Activated CD4-positive, alpha-beta T cell treated with anti-CD3 and anti-CD28 coated beads, Interleukin-2, amount 10 ng/mL, durations not matched to agents 24 days and 14 days (primary cell): ENCODE measurements at places on chromosomes 12 and 14. TPM values are rescaled to one million over a fixed set of nuclear protein-coding genes. Genes with fewer than 3 reads are reported as not detected.
A peak's percentile ranks its signal among the peaks of the same experiment; 100 is the strongest.

TC2N gene
- total RNA-seq: 18.6 and 19.3 TPM in 2 replicates

DNA sequence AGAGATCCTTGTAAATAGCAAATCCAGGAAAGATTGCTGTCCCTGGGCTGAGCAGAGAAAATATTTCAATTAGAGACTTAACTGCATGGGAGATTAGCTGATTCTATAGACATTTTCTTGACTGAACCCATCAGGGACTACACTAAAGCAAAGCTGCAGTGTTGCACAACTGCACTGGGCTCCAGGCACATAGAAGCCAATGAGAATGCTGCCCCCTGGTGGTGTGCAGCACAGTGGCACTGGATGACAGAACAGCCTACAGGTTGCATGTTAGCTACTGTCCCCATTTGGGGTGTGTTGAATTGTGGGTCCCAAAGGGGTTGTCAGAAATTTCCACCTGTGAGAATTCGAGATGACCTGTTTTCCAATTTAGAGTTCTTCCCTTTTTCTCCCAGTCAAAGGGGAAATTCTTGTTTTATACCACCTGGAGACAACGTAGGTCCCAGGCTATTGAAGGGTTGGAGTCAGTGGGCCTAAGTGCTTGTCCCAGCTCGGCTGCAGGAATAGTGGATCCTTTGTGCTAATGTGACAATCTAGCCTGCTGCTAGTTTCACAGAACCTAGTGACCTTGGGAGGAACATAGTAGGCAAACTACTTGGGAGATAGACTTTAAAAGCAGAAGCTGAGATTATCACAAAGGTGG is 114.7 kb downstream of the SLC8A3 start:
- H3K27me3 ChIP-seq: peaks cover 13% of the 10 kb centered on the region
- no peaks in the 10 kb centered on the region for H3K36me3 ChIP-seq
- DNase-seq: peak; percentile 83
- no peak overlapping the region for H3K27ac ChIP-seq
- no peak overlapping the region for H3K4me3 ChIP-seq
- H3K4me1 ChIP-seq: no peaks in the 10 kb centered on the region

- no peaks in the 10 kb centered on the region for H3K36me3 ChIP-seq
- DNase-seq: no peak
- H3K4me1 ChIP-seq: no peaks in the 10 kb centered on the region
- H3K4me3 ChIP-seq: no peak overlapping the region
- H3K27ac ChIP-seq: no peak overlapping the region
These were observed 68.6 kb upstream of the C14orf180 start for GRCh38 chr14:104510794-104511611.

DNA sequence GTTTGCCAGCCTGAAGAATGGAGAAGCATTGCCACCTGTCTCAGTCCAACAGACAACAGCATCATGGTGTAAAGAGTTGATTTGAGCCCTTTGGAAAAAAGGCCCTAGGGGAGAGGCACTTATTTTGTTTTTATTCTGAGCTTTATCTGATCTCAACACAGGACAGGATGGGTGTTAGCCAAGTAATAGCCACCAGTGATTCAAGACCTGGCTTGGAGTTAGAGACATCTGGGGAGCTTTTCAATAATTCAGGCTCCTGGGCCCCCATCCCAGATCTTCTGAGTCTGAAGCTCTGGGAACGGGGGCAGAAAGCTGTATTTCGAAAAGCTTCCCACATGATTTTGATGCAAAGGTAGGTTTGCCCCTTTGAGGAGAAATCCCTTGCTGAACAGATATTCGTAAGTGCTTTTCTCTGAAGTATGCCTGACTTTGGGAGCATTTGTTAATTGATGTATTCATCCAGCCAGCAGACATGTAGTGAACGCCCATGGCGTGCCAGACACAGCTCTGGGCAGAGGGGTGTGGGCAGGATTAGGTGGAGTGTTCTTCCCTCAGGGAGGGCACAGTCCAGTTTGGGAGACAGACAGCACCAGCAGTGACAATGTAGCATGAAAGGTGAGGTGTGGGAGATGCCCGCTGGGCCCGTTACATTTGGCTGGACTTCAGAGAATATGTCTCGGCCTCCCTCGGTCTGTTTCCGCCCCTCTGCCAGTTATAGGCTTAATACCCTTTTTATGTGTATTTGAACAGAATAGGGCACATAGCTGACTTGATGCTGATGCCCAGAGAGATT is 72.5 kb downstream of the TSPAN9 start:
- peaks cover 26% of the 10 kb centered on the region for H3K27me3 ChIP-seq
- H3K4me1 ChIP-seq: no peaks in the 10 kb centered on the region
- DNase-seq: no peak
- no peak overlapping the region for H3K27ac ChIP-seq

DNA sequence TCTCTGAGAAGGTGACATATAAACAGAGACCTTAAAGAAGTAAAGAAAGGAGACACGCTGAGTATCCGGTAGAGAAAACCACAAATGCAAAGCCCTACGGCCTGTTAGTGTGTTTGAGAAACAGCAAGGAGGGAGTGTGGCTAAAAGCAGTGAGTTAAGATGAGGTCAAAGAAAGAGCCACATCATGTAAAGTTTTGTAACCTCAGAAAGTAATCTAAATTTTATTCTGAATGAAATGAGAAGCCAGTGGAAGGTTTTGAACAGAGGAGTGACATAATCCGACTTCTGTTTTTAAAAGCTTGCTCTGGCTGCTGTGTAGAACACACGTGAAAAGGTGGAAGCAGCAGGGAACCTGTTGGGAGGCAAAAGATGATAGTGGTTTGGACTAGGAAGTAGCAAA is 32.6 kb downstream of the PPP2R5E start:
- peaks cover 24% of the 10 kb centered on the region for H3K36me3 ChIP-seq
- H3K27ac ChIP-seq: peak overlapping the region; percentile 64
- peaks cover 50% of the 10 kb centered on the region for H3K4me1 ChIP-seq
- DNase-seq: peak; percentile 74

DNA sequence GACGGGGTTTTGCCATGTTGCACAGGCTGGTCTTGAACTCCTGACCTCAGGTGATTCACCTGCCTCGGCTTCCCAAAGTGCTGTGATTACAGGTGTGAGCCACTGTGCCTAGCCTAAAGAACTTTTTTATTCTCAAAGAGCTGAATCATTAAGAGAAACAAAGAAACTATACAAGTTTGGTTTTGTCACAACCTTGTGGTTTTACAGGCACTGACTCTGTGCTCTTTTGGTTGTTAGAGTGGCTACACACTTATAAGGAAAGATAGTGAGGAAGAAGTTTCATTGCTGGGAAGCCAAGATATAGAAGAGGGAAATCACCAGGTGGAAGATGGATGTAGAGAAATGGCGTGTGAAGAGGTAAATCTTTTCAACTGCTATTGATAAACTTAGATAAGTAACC is 10.1 kb upstream of the DNAH10 start:
- no peak overlapping the region for H3K27ac ChIP-seq
- H3K36me3 ChIP-seq: peaks cover 55% of the 10 kb centered on the region
- no peak overlapping the region for H3K4me3 ChIP-seq
- no peaks in the 10 kb centered on the region for H3K27me3 ChIP-seq
- H3K4me1 ChIP-seq: peaks cover 4% of the 10 kb centered on the region
- DNase-seq: no peak

PTPRR gene
- total RNA-seq: not detected in 2 replicates

GRCh38 chr12:7096979-7097378 is 4.7 kb upstream of the C1R start:
- H3K27ac ChIP-seq: no peak overlapping the region
- H3K4me3 ChIP-seq: no peak overlapping the region

GRCh38 chr12:66637699-66638301 is 41.1 kb downstream of the GRIP1 start:
- peaks cover 16% of the 10 kb centered on the region for H3K27me3 ChIP-seq
- H3K4me1 ChIP-seq: no peaks in the 10 kb centered on the region
- no peak overlapping the region for H3K27ac ChIP-seq
- H3K36me3 ChIP-seq: no peaks in the 10 kb centered on the region
- no peak overlapping the region for H3K4me3 ChIP-seq
- no peak for DNase-seq

PAPLN gene
- 0.54 and 0.83 TPM in 2 replicates for total RNA-seq

DNA sequence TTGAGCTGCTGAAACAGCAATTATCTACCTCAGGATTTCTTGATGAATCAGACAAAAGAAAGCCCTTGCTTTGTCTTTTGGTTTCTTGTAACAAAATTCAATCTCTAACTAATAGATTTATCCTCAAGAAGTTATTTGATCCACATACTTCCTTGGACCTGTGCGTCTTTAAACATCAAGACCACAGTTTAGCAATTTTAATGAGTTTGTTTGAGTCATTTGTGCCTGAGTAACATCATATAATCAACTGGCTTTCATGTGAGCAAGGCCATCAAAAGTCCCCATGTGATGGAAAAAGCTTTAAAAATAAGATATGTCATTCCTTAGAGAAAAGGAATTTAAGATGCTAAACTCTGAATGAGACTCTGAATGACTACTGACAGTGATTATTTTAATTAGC is 52.3 kb downstream of the KCNC2 start:
- H3K4me3 ChIP-seq: no peak overlapping the region
- H3K27me3 ChIP-seq: no peaks in the 10 kb centered on the region
- no peaks in the 10 kb centered on the region for H3K36me3 ChIP-seq
- no peak overlapping the region for H3K27ac ChIP-seq
- no peaks in the 10 kb centered on the region for H3K4me1 ChIP-seq
- DNase-seq: no peak

SLC17A8 gene
- total RNA-seq: not detected in 2 replicates

GRCh38 chr14:39212693-39213092 is 21.0 kb upstream of the MIA2 start:
- no peak overlapping the region for H3K4me3 ChIP-seq
- no peaks in the 10 kb centered on the region for H3K27me3 ChIP-seq
- DNase-seq: no peak
- H3K4me1 ChIP-seq: peaks cover 6% of the 10 kb centered on the region
- peaks cover 2% of the 10 kb centered on the region for H3K36me3 ChIP-seq
- H3K27ac ChIP-seq: no peak overlapping the region

GRCh38 chr12:100077367-100077766 is 65.3 kb downstream of the BLTP3B start:
- DNase-seq: no peak
- H3K4me3 ChIP-seq: no peak overlapping the region
- H3K4me1 ChIP-seq: peaks cover 2% of the 10 kb centered on the region
- no peaks in the 10 kb centered on the region for H3K27me3 ChIP-seq

- no peak overlapping the region for H3K4me3 ChIP-seq
- H3K36me3 ChIP-seq: no peaks in the 10 kb centered on the region
- H3K4me1 ChIP-seq: no peaks in the 10 kb centered on the region
These were observed 2.3 kb downstream of the KRT5 start for GRCh38 chr12:52517888-52518287.

- H3K27me3 ChIP-seq: no peaks in the 10 kb centered on the region
- peaks cover 46% of the 10 kb centered on the region for H3K4me1 ChIP-seq
- H3K27ac ChIP-seq: peak overlapping the region; percentile 93
- peaks cover 24% of the 10 kb centered on the region for H3K36me3 ChIP-seq
- peak; percentile 74 for DNase-seq
These were observed 1.3 kb downstream of the RASSF3 start for GRCh38 chr12:64611341-64612284.

DNA sequence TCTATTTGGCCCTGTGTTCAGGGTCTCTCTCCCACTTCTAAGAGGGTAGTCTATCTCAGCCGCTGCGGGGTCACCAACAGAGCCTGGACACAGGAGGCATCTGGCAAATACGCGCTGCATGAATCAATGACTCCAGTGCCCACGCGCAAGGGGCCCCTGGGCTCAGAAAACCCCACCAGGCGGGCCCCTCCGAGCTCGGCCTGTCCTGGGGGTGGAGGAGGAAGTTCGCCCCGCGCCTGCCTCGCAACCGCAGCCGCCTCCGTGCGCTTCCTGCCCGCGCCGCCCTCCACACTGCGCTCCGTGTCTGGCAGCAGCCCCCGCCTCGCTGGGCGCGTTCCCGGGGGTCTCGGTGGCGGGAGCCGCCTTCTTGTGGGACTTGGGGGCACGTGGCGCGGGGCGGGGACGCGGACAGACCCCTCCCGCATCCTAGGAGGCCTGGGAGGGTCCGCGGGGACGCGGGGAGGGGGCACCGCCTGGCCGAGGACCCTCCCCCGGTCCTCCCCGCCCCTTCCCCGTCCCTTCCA is 811 bp upstream of the FBRSL1 start:
- DNase-seq: peak; percentile 90
- H3K27me3 ChIP-seq: no peaks in the 10 kb centered on the region
- peak overlapping the region; percentile 89 for H3K4me3 ChIP-seq
- H3K36me3 ChIP-seq: peaks cover 4% of the 10 kb centered on the region
- peak overlapping the region; percentile 95 for H3K27ac ChIP-seq

DNA sequence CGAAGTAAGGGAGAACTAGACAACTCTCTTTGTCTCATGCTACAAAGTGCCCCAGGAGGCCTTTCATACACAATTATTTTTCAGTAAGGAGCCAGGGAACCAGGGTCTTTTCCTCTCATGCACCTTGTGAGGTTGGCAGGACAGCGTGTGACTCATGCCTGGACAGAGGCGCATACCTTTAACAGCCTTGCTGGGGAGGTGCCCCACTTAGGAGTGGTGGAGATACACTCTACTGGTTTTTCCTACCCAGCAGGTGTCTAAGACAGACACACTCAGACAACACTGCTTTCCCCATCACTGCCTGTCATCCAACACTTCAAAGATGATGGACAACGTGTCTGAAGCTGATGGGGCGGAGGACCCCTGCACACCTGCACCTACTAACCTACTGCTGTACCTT is 49.1 kb downstream of the B4GALNT3 start:
- DNase-seq: no peak
- H3K27me3 ChIP-seq: peaks cover 13% of the 10 kb centered on the region
- H3K36me3 ChIP-seq: no peaks in the 10 kb centered on the region

DNA sequence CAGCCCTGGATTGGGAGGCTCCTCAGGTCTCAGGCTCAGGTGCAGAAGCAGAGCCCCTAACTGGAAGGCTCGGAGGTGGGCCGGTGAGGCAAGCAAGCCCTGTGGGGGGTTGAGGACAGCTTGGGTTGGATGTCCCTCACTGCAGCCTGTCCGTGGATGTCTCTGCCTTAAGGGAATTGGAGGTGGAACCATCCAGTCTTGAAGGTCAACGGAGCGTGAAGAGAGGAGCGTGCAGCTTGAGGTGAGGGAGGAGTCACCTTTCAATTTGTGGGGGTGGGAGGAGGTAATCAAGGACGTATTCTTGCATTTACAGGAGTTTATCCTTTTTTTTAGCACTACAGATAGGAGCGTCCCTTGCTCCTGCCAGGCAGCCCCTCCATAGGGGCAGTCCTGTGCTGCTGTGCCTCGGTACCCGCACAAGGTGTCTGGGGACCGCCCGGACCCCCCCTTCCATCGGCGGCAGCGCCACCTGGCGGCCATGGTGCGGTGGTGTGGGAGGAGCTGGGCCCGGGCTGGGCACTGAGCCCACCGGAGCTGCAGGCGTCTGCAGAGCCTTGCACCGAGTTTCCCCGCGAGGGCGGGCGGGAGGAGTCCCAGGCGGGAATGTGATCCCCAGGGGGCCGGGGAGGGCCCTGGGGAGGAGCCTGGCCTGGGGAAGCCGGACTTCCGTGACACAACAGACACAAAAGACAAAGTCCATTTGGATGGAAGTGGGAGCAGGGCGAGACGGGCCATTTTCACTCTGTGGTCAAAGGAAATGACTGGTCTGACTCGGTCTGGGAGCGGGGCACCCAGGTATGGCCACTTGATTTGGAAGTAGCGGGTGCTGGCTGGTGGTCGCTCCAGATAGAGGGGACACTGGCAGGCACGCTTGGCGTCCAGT is 864 bp downstream of the DNAJC22 start:
- H3K27ac ChIP-seq: peak overlapping the region; percentile 67
- peak overlapping the region; percentile 84 for H3K4me3 ChIP-seq
- DNase-seq: peak; percentile 94
- H3K36me3 ChIP-seq: no peaks in the 10 kb centered on the region
